ENCODE measurements at places on chromosomes 13 and 19.

DNA sequence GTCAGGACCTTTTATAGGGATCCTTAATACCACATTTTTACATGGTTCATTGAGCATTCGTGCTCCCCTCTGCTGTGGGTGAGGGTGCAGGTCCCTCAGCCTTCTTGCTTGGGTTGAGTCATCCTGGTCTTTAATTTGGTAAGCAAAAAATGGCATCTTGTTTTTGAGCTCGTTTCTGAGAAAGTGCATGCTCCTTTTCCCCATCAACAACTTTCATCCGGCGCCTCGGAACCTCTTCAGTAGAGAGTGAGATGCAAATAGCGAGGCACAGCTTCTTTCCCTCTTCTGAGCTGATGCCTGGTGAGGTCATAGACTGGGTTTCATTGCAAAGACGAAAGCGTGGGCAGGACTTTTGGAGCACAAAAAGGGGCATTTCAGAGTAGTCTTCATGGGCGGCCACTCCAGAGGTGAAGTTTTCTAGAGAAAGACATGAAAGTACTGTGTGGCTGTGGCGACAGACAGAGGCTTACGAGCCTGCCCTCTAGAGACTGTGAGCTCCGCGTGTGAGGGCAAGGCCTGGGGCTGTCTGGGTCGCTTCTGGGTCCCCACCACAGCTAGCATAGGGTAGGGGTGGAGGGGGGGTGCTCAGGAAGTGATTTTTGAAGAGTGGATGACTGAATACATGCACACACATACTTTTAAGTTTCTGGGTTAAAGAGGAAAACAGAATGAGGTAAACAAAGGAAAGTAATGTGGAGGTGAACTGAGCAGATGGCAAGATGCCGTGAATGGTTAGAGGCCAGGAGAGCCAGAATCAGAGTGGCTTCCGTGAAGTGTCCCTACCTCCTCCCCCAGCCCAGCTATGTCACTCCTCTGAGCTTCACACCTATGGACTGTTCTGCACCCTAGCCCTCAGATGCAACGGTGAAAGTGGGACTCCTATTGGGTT, 44.3 kb downstream of the BBC3 start:
- peak; percentile 78 for DNase-seq

DNA sequence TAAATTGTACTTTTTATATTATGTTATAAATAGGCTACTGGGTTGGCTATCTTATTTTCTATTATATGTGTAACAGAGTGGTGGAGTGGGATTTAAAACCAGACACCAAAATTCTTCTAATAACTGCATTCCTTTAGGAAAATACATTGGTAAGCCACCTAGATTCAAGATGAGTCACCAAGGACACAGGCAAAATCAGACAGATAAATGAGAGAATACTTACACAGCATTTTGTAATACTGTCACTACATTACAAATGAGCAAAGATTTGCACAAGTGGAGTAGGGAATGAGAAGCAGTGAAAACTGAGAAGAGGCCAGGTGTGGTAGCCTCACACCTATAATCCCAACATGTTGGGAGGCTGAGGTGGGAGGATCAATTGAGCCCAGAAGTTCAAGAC, 6.2 kb upstream of the SPART start:
- DNase-seq = no peak

- no peak for DNase-seq
Measured at GRCh38 chr13:97076898-97077297, 82.6 kb upstream of the OXGR1 start.

GRCh38 chr13:32895296-32895695, 120.9 kb upstream of the KL start:
- DNase-seq = no peak

DNA sequence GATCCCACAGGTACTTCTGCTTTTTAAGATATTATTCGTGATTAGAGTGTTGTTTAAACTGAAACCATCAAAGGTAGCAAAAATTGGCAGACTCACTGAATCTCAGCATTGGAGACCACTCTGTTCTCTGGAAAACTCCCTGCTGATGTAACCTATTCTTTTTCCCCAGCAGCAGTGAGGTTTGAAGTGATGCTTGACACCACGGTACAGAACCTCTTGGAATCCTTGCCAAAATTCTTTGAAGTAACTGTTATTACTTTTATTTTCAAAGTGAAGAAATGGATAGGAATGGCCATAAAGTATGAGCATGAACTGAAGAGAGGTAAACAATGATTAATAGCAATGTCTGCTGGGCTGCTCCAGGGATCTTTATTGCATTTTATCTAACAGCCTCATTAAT, 66.4 kb upstream of the KL start:
- no peak for DNase-seq

DNA sequence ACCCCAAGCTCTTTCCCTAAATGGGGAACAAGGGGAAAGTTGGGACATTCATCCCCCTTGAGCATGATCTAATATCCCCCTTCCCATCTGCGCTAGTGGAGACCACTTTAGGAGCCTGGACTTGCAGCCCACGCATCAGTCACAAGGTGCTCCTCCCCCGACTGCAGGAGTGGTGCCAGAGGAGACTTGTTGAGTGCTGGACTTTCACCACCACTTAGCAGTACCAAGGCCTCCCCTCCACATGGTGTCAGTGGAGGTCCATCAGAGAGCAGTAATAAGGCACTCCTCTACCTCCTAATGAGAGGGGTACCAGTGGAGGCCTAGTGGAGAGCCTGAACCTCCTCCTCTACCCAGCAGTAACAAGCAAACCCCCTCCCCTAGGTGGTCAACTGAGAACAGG, 22.5 kb downstream of the CAB39L start:
- no peak for DNase-seq

DNA sequence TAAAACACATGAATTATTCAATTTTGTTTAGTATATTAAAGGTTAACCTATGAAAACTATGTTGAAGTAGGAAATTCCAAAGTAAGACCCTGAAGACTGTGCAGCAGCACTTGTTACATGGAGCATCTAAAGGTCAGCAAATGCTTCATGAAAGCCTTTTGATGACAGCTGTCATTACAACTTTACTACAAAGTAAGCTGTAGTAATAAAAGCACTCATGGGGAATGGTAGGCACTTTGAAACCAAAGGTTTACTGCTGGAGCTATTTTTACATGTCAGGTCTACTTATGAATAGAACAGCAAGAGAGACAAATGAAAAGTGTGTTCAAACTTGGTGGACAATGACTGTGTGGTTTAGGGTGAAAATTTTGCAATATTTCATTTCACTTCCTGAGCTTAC, 672.5 kb upstream of the PCDH20 start:
- no peak for DNase-seq

DNA sequence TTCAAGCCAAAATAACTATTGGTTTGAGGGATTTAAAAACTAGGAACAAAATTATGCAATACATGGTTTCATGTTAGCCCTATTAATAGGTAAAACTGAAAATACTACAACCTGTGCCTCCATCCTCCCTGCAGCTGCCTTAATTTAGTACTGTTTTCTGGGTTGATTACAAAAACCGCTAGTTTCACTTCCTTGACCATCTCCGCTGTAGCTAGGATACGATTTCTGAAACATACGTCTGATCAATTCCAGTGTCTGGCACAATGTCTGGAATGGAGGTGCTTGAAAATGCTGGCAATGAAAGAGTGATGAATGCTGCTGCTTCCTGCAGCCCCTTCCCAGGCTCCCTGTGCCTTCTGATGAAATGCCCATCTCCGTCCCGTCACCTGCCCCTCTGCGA, 273.5 kb downstream of the SHISA2 start:
- no peak for DNase-seq

GRCh38 chr19:40279761-40280607, 5.2 kb downstream of the AKT2 start:
- DNase-seq = no peak

DNA sequence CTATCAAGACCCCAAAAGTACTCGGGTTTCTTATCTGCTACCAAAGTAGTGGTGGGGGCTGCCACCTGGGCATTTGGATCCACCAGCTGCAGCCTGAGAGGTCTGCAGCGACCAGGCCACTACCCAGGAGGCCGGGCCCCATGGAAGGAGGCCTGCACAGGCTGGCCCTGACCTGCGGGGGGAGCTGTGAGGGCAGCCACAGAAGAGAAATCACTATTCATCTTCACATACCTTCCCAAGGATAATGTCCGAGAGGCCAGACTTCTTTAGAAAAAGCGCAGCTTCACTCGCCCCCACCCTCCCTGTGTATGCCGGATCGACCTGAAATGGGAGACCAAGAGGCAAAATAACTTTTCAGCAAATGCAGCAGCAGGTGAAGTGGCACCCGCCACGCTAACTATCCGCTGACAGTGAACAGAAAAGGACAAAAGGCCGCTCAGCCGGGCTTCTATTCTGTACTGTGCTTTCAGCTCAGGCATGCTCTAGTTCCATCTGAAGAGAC, 30.1 kb downstream of the EPS15L1 start:
- DNase-seq = peak; percentile 17

- no peak for DNase-seq
Measured at GRCh38 chr13:24668511-24668910, 11.7 kb upstream of the ATP12A start.

DNA sequence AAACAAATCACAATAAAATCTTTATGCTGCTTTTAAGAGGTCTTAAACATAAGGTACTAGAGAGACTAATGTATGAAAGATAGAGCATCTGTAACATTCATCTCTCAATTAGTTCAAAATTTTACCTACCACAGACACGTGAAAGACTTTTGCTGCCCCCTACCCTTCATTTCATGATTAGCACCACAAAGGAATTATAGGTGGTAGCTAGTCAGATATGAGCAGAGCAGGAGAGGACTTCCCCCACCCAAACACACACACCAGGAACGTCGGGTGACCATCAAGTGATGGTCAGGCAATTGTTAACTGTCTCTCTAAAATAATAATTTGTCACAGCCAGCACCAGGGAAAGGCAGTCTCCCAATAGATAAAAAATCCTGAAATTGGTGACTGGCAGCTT, 1531.7 kb upstream of the SPRY2 start:
- no peak for DNase-seq

DNA sequence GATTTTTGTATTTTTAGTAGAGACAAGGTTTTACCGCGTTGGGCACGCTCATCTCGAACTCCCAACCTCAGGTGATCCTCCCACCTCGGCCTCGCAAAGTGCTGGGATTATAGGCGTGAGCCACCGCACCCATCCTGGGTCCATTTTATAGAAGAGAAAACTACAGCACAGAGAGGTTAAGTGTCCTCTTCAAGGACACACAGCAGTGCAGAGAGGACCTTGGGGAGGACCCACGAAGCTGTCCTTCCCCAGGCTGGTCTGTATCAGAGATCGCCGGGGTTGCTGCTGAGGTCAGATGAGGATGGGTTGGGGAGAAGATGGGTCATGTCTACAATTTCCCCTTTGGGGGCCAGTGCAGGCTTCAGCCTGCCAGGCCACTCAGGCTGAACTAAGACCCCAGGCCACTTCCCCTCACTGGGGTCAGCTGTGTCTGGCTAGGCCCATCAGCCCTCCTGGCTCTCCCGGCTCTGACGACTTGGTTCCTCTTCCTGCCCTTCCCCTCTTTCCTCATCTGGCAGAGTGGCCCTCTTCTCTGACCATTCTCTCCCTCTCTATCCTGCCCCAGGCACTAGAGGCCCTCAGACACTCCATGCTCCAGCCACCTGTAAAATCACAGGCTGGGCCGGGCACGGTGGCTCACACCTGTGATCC, 9.6 kb downstream of the MYO1F start:
- DNase-seq = no peak

DNA sequence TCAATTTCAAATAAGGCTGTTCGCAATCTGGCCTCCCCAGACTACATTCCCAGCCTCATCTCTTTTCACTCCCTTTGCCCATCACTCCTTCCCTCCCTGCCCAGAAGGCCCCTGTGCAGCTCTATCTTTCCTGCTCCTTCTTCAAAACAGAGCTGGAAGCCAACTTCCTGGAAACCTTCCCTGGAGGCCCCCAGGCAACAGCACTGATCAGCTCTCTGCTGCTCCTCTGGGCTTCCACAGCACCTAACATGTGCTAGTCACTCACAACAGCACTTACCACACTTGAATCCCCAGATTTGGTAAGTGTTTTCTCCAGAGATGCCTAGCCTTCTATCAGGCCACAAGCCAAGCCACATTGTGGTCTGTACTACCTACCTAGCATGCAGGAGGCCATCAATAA, 9.5 kb downstream of the SMAD9 start:
- no peak for DNase-seq

- DNase-seq = no peak
Measured at GRCh38 chr13:25927932-25928331, 123.9 kb downstream of the SHISA2 start.

- DNase-seq = no peak
Measured at GRCh38 chr19:907183-907853, 5.7 kb downstream of the R3HDM4 start.

GRCh38 chr13:80290591-80290990, 50.3 kb downstream of the SPRY2 start:
- DNase-seq = no peak

DNA sequence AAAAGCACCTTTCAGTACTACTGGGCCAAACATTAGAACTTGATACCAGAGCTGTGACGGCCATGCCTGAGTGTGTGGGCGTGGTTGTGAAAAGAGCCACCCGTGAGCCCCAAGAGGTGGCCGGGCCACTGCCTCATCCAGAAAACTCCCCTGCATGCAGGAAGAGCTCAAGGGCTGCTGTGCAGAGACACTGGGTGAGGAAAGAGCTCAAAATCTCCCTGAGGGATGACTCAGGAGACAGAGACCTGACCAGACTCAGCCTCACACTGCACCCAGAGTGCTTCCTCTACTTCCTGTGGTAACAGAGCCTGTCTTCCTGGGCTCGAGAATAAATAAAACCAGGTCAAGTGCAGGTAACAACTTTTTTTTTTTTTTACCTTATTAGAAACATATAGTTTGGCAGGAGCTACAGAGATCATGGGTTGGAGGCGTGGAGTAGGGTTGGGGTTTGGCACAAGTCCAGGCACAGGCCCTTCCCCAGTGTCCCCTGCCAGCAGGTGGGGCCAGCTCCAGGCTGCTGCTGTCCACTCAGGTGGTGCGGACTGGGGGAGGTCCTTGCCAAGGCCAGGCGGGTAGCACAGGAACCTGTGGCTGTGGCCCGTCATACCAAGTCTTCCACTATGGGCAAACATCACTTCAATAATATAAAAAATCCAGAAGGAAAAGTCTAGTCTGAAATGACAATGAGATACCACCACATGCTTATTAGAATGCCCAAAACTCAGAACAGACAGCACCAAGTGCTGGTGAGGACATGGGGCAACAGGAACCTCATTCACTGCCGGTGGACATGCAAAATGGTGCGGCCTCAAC, 25.5 kb downstream of the ELL start:
- DNase-seq = peak; percentile 75

DNA sequence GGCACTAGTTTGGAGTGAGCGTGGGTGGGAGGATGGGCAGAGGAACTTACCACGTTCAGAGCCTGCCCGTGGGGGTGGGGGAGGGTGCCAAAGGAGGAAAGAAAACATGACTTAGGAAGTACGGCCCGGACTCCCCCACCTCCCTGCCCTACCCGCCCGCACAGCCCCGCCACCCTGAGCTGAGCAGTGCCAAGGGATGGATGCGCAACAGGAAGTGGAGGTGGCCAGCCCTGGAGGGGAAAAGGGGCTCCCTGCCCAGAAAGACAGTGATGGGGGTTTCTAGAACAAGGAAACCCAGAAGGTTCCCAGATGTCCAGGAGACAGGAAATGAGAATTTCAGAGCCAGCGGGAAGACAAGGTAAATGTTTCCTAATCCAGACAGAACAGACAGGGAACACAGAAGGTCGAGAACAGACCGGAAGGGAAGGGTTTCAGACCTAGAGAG, 6.3 kb downstream of the TEAD2 start:
- no peak for DNase-seq

Data from CD4-positive, alpha-beta memory T cell (primary cell).